ENCODE measurements at places on chromosomes 11 and 22. TPM values are rescaled to one million over a fixed set of nuclear protein-coding genes. Genes with fewer than 3 reads are reported as not detected.

DNA sequence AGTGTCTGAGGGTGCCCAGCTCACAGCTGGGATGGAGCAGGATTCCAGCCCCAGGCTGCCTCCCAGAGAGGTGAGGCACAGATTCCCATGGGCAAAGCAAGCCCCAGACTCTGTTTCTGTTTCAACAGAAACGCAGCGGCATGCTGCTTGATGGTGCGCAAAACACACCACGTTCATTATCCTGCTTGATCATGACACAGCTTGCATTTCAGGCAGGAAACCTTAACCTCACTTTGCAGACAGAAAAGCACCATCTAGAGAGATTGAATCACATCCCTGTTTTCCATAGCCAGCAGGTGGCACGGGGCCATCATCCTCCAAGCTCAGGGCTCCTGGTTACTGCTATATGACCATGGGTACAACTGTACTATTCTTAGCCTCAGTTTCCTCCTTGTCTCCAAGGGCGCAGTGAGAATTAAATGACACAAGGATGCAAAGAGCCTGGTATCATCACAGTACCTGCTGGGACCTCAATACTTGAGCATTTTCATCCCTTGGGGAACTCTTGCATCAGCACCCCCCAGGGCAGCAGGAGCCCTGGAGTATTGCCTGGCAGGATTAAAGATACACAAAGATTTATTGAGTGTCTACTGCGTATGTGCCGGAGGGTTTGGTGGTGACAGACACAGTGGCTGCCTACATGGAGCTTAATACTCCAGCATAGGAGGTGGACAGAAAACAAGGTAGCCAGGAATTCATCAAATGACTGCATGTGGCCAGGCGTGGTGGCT, 110.0 kb downstream of the TP53I11 start:
- DNase-seq = no peak

GRCh38 chr22:43262990-43263644, 76.2 kb upstream of the TTLL12 start:
- DNase-seq = no peak

Gene PIH1D2
- total RNA-seq = 3.1 TPM

Gene OR56A1
- not detected for total RNA-seq

DNA sequence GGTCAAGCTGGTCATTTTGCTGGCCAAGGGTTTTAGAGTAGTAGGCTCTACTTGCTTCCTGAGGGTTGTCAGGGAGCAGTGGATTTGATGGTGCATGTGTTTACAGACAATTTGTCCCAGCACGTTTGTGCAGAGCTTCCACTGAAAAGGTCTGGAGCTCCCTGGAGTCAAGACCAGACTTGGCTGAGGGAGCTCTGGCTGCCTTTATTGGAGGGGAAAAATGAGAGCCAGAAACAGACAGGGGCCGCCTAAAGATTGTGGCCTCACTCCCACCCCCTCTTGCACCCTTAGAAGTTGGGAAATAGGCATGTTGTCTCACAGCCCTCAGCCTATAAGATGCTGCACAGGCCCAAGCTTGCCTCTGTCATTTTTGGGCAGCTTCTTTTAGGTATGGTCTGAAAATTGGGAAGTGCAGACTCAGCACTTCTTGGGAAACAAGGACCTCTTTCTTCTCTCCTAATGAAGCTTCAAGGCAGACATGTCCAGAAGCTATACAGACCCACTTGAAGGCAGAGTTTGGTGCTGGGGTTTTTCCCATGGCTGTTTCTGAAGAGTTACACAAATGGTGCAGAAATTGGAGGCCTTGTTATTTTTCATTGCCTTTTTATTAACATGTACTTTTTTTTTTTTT, 55.1 kb downstream of the AMOTL1 start:
- no peak for DNase-seq

DNA sequence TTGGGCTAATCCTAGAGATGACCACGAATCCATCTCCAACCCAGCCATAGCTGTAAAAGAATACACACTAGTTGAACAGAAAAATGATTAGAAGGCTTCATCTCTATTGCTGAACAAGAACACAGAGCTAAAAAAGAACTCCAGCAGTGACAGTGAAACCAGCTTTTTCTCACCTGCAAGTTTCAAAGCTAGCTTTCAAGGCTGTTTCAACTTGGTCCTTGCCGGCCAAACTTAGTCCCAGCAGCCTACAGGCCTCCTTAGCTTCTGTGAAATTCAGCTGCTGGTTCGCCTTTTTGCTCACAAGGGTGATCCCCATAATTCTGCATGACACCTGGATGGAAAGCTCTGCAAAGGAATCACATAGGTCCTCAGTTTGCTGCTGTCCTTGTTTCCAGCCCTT, 4.4 kb downstream of the LYVE1 start:
- DNase-seq = no peak

- DNase-seq = no peak
These were observed 22.3 kb downstream of the DHCR7 start for GRCh38 chr11:71425860-71426259.

GRCh38 chr22:31695423-31695822, 33.4 kb upstream of the PISD start:
- no peak for DNase-seq

GRCh38 chr22:39149915-39150847, 2.3 kb downstream of the CBX7 start:
- DNase-seq = no peak

DNA sequence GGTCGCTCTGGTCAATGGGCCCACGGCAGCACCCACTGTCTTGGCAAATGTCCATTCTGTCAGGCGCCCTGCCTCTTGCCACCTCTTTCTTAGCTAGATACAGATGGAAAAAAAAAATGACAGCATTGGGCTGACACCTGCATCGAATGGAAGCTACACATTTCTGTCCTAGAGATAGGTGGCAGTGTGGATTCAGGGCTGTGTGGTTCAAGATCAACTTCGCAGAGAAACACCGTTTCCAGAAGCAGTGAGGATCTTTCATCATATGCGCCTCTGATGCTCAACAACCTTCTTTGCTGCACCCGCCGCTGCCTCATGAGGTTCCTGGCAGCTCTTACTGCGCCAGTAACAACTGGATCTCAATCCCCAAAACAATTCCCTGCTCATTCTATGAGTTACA, 236.3 kb downstream of the KIRREL3 start:
- no peak for DNase-seq

Gene KCNJ5
- total RNA-seq = 0.47 TPM

Gene IL18
- 43.7 TPM for total RNA-seq

GRCh38 chr22:16651217-16651616, 58.6 kb upstream of the CCT8L2 start:
- DNase-seq = no peak

- DNase-seq = no peak
These were observed 9.6 kb upstream of the MYH9 start for GRCh38 chr22:36397131-36398093.

DNA sequence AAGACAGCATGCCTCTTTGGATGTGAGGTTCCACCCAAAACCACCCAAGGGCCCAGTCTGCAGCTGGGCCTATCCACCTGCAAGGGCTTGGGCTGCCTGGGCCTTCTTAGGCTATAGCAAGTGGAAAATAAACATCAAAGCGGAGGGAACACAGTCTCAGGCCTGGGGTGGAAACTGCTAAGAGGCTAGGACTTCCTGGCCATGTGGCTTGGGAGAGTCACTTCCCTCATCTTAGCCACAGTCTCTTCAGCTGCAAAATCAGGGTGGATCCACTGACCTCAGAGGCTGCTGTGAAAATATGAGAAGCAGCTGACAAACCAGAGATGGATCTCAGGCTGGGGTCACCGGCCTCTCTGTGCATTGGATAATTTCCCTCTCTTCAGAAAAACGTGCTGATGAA, 30.6 kb upstream of the TFIP11 start:
- no peak for DNase-seq

GRCh38 chr22:32904044-32904443, 102.5 kb downstream of the TIMP3 start:
- no peak for DNase-seq

DNA sequence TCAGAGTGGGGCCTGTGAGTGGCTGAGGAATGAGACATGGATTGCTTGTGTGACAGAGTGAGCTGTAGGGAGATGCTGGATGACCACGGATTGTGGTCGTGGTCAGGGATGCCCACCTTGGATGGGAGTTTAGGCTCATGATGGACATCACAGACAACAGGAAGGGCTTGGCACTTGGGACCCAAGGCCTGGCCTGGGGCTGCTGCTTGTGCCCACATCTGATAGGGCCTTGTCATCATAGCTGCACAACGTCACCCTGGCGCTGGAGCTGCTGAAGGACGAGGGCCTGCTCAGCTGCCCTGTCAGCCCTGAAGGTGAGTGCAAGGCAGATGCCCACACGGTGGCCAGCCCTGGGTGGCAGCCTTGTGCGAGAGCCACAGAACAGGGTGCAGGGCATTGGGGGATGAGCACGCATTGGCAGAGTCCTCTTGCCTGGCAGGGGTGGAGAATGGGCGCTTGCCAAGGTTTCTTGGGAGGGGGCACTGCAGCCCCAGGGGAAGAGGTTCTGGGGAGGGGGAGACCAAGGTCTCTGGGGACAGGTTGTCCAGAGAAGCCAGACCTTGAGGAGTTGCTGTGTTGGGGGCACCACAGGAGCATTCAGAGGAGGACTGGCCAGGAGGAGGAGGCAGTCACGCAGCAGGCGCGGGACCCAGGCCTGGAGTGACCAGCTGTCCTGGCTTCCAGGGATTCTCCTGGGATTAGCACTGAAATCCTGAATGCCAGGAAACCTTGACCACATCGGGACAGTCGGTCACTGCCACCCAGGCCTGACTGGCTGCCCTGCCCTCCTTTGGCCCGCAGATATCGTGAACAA, 25.0 kb downstream of the PARVG start:
- DNase-seq = no peak

Gene EIF3F
- total RNA-seq = 205 TPM

Gene OMP
- not detected for total RNA-seq

DNA sequence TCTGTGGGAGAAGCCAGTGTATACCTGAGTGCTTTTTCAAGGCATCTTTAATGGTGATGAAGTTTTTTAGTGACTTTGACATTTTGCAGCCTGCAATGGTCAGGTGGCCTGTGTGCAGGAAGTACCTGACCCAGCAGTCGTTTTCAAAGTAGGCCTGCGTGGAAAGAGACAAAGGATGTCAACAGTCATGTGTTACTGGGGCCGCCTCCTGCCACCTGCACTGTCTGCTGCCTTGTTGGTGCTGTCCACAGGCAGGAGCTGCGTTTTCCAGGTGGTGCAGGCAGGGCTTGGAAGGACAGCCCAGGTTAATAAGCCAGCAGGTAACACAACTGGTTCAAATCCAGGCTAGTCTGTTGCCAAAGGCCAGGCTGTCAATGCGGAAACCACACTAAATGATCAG, 26.5 kb upstream of the NAP1L4 start:
- no peak for DNase-seq

Gene ACCS
- 6.3 TPM for total RNA-seq

- no peak for DNase-seq
These were observed 64.9 kb downstream of the NAV2 start for GRCh38 chr11:19777377-19778102.

DNA sequence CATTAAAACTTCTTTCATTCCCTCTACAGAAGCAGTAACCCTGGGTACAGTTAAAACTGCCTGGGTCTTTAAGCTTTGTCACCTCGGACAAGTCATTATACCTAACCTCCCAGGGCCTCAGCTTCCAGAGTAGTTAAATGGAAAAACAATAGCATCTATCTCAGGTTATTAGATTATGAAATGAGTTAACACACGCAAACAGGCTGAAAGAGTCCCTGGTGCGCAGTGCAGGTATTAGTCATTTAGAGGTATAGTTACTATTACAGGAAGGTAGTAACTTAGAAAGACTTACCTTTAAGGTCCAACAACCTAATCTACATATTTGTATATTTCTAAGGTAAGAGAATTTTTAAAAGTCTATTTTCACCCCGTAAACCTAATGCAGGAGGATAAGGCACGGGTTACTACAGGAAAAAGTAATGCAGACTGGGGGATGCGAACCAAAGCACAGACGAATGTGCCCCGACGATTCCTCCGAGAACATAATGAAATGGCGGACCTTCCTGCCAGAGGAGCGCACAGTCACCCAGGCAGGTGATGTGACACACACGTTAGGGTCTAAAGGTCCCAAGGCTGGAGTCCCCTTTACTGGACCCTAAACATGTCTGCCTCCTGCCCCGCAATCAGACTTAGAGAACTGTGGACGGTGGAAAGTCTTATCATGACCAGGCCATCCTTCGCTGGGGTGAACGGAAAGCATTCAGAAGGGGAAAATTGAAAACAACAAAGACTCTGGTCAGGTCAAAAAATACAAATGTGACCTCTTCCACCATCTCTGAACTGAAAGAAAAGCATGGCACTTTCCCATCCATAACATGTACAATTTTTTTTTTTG, 1.3 kb downstream of the NAP1L4 start:
- no peak for DNase-seq

DNA sequence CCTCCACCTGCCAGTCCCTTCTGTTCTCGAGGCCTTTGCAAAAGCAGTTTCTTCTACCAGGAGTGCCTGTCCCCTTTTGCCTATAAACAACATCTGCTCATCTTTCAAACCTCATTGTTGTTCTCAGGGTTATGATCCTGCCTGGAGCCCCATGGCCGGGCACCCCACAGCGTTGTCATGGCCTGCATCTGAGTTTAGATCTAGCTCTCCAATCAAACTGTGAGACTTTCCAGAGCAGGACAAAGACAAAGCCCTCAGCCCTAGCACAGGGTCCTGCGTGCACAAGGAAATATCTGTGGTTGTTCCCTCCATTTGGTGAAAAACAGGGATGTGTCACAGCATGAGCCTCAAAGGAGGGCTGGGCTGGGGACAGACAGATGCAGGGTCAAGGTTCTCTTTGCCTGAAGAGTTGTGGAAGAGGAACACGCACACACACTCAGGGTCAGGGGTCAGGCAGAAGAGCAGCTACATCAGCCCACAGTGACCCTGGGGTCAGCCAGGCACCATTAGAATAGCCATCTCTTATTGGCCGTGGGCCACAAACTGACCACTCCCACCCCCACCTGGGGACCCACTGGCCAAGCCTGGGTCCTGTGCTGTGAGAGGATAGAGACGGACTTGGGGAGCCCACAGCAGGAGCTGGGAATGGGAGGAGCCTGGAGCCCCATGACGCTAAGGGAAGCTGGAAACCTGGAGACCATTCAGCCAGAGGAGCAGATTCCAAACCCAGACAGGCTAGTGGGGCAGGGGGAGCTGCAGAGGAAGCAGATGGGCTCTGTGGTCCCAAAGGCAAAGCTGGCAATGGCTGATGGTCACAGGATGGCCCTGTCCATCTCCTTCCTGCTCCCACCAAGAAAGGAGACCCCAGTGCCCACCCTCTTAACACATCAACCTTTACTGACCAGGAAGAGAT, 99.4 kb downstream of the PDE2A start:
- no peak for DNase-seq

Gene DGCR6
- 0.67 TPM for total RNA-seq

Gene BTBD18
- not detected for total RNA-seq

GRCh38 chr22:43066844-43067385, 22.3 kb downstream of the TTLL1 start:
- DNase-seq = no peak

DNA sequence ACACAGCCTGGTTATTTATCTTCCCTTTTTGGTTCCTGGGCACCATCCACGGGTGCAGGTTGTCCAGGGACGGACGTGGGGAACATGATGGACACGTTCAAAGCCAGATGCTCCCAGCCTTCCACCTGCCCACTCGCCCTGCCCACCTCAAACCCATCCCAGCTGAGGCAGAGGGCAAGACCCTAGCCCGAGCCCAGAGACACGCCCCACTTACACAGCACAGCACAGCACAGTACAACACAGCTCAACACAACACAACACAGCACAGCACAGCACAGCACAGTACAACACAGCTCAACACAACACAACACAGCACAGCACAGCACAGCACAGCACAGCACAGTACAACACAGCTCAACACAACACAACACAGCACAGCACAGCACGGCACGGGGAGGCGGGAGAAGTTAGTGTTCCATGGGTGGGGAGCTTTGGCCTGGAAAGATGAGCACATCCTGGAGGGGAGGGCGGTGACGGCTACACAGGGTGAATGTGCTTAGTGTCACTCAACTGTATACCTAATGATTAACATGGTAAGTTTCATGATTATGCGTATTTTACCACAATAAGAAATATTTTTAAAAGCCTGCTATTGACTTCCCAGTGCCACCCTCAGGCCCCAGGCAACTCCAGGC, 1507.5 kb downstream of the BRD1 start:
- DNase-seq = no peak
